ENCODE measurements at places on chromosomes 4 and X. TPM values are rescaled to one million over a fixed set of nuclear protein-coding genes. Genes with fewer than 3 reads are reported as not detected.

The GRIPAP1 gene
- 73.2 TPM for total RNA-seq

The THOC2 gene
- 86.5 TPM for total RNA-seq

The TLR1 gene
- total RNA-seq: 19.5 TPM

GRCh38 chrX:15269120-15269519, 763 bp downstream of the ASB9 start:
- H3K27me3 ChIP-seq: no peaks in the 10 kb centered on the region
- no peak for DNase-seq

GRCh38 chr4:110869114-110869513, 246.2 kb upstream of the PITX2 start:
- no peaks in the 10 kb centered on the region for H3K27me3 ChIP-seq
- no peaks in the 10 kb centered on the region for H3K36me3 ChIP-seq
- no peak overlapping the region for H3K4me3 ChIP-seq
- no peak for DNase-seq

- DNase-seq: no peak
- H3K27ac ChIP-seq: no peak overlapping the region
- no peak overlapping the region for H3K4me3 ChIP-seq
- no peaks in the 10 kb centered on the region for H3K36me3 ChIP-seq
Measured at GRCh38 chr4:114017120-114017917, 37.9 kb upstream of the ARSJ start.

GRCh38 chr4:38328989-38329729, 334.8 kb upstream of the KLF3 start:
- peaks cover 14% of the 10 kb centered on the region for H3K36me3 ChIP-seq
- H3K4me1 ChIP-seq: peaks cover 60% of the 10 kb centered on the region
- peaks cover 1% of the 10 kb centered on the region for H3K27me3 ChIP-seq

DNA sequence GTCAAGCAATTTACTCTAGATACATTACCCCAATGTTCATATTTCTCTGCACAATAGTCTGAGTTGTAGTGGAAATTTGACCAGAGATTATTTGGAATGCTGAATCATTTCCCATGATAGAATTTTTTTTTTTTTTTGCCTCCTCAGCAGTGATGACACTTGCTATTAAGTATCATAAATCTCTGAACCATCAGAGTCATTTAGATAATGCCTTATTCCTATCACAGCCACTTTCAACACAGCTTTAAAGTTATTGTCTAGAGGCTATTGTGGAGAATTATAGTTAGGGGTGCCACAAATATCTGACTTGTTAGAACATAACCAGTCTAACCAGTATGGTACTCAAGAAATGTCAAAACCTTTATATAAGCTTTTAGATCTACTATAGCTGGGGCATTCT, 79.8 kb downstream of the LCORL start:
- DNase-seq: no peak
- H3K4me3 ChIP-seq: no peak overlapping the region
- peaks cover 4% of the 10 kb centered on the region for H3K36me3 ChIP-seq

GRCh38 chr4:25107827-25108516, 52.3 kb downstream of the SEPSECS start:
- no peak overlapping the region for H3K4me3 ChIP-seq
- H3K4me1 ChIP-seq: no peaks in the 10 kb centered on the region
- H3K36me3 ChIP-seq: no peaks in the 10 kb centered on the region
- no peak overlapping the region for H3K27ac ChIP-seq
- DNase-seq: no peak
- H3K27me3 ChIP-seq: peaks cover 1% of the 10 kb centered on the region

- no peak overlapping the region for H3K4me3 ChIP-seq
- no peak for DNase-seq
- H3K27me3 ChIP-seq: no peaks in the 10 kb centered on the region
- H3K36me3 ChIP-seq: no peaks in the 10 kb centered on the region
- no peak overlapping the region for H3K27ac ChIP-seq
Measured at GRCh38 chrX:113743069-113743468, 840.8 kb upstream of the HTR2C start.

All from activated CD4-positive, alpha-beta T cell treated with anti-CD3 and anti-CD28 coated beads, Interleukin-2, amount 10 ng/mL, durations not matched to agents 7 days and 5 days (primary cell).